ENCODE measurements at places on chromosomes 2 and 18. TPM values are rescaled to one million over a fixed set of nuclear protein-coding genes. Genes with fewer than 3 reads are reported as not detected.

Gene VIT
- total RNA-seq, result 0.37 TPM

Gene STARD6
- not detected for total RNA-seq

Gene KANSL1L
- total RNA-seq, result 23.4 TPM

Gene LINC00305
- total RNA-seq, result not detected

Gene FNDC4
- 15.6 TPM for total RNA-seq
